NCI-H2171 treated with DMSO at 0.1 percent for 48 hours (cell line): ENCODE measurements at places on chromosomes 12 and 14.

GRCh38 chr12:116916714-116917114 is 6.0 kb downstream of the FBXW8 start:
- no peak for DNase-seq

DNA sequence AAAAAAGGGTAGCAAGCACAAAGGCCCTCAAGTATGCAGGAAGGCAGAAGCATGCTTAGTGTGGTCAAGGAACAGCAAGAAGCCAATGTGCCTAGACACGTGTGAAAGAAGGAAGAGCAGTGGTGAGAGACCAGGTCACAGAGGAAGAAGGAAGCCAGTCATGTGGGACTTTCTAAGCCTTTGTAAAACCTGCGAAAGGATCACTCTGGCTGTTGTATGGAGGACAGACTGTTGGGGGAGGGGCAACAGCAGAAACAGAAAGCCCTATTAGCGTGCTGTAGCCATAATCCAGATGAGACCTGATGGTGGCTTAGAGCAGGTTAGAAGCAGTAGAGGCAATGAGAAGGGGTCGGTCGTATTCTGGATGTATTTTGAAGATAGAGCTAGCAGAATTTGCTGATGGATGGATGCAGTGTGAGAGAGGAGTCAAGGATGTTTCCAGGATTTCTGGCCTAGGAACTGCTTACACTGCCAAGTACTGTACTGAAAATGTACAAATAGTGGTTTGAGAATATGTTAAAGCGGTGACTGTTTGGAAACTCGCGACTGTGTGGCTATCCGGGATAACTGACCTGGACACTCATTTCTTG is 5.7 kb upstream of the MLF2 start:
- no peak for DNase-seq

GRCh38 chr14:90275820-90276219 is 19.5 kb downstream of the PSMC1 start:
- no peak for DNase-seq

GRCh38 chr12:2686280-2686646 is 108.5 kb upstream of the FKBP4 start:
- no peak for DNase-seq

- no peak for DNase-seq
These were observed 100.4 kb downstream of the HMGA2 start for GRCh38 chr12:65924716-65925115.
